ENCODE measurements at places on chromosomes 11 and 22. TPM values are rescaled to one million over a fixed set of nuclear protein-coding genes. Genes with fewer than 3 reads are reported as not detected.

Gene CRYBB2
- total RNA-seq = not detected

Gene PIK3IP1
- 1.5 TPM for total RNA-seq

Gene SPI1
- 0.10 TPM for total RNA-seq

Gene CDC42BPG
- 1.0 TPM for total RNA-seq

Gene APOBEC3F
- total RNA-seq = 2.6 TPM

Gene HIRA
- 24.7 TPM for total RNA-seq
